Stimulated activated CD8-positive, alpha-beta memory T cell treated with anti-CD3 and anti-CD28 coated beads, Interleukin-4, amount 100 ng/mL, for 4 hours (primary cell): ENCODE measurements at places on chromosomes 12 and 14.

- no peak for DNase-seq
Observed at GRCh38 chr14:68628605-68629310, 164.1 kb downstream of the ZFP36L1 start.

- no peak for DNase-seq
Observed at GRCh38 chr14:62557416-62557815, 487.8 kb downstream of the KCNH5 start.

GRCh38 chr12:26011099-26011498 is 52.6 kb downstream of the RASSF8 start:
- no peak for DNase-seq

DNA sequence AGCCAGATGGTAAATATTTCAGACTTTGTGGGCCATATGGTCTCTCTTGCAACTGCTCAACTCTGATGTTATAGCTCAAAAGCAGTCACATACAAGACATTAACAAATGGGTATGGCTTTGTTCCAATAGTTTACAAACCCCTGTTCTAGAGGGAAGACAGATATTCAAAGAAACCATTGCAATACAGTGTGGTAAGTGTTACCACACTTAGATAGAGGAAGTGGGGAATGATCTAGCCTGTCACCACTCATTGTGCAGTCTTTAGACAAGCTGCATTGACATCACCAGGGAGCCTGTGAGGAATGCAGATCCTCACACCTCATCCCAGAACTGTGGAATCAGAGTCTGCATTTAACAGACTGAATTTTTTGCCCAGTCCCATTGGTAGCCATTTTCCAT is 80.0 kb upstream of the RGS6 start:
- DNase-seq = no peak

DNA sequence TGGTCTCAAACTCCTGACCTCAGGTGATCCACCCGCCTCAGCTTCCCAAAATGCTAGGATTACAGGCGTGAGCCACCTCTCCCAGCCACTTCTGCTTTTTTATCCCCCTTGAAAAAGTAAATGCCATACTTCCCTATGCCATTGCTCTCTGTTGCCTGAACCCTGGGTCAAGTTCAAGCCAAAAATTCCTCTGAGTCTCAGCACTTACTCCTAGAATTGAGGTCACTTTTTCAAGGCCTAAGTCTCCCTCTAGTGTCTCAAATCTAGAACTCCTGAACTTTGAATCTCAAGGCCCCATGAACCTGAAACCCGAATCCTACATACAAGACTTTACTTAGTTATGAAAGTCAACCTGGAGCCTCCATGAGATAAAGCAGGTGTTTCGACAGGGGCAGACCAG is 1.4 kb upstream of the APOBEC1 start:
- DNase-seq = no peak
